ENCODE measurements at places on chromosomes 13 and 19. TPM values are rescaled to one million over a fixed set of nuclear protein-coding genes. Genes with fewer than 3 reads are reported as not detected.

CEACAM8 gene
- total RNA-seq = 1.3 TPM

DNA sequence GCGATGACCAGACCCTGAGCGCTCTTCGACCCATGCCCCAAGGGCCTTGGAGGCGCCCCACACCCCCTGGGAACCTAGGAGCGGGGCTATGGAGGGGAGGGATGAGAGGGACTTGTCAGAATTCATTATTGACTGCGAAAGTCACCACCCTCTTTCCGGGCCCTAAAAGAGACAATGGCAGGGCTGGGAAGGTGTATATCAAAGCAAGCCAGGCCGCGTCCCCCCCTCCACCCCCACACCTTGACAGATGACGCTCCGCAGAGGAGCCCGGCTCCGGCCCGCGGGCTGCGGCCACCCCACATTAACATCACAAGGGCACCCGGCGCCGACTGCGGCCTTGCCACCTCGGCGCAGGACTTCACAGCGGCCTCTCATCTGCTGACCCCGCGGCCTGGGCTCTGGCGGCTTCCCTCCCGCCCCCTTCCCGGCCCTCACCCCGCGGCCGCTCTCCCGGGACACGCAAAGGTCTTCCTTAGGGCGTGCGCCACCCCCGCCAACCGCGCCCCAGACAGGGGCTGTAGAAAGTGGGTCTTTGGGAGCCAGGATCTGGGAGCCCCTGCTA is 2.4 kb downstream of the CDX2 start:
- no peak for DNase-seq

GRCh38 chr13:31073859-31074718 is 87.6 kb downstream of the HSPH1 start:
- DNase-seq = no peak

PSG3 gene
- total RNA-seq = not detected

FUT2 gene
- total RNA-seq = not detected

DNA sequence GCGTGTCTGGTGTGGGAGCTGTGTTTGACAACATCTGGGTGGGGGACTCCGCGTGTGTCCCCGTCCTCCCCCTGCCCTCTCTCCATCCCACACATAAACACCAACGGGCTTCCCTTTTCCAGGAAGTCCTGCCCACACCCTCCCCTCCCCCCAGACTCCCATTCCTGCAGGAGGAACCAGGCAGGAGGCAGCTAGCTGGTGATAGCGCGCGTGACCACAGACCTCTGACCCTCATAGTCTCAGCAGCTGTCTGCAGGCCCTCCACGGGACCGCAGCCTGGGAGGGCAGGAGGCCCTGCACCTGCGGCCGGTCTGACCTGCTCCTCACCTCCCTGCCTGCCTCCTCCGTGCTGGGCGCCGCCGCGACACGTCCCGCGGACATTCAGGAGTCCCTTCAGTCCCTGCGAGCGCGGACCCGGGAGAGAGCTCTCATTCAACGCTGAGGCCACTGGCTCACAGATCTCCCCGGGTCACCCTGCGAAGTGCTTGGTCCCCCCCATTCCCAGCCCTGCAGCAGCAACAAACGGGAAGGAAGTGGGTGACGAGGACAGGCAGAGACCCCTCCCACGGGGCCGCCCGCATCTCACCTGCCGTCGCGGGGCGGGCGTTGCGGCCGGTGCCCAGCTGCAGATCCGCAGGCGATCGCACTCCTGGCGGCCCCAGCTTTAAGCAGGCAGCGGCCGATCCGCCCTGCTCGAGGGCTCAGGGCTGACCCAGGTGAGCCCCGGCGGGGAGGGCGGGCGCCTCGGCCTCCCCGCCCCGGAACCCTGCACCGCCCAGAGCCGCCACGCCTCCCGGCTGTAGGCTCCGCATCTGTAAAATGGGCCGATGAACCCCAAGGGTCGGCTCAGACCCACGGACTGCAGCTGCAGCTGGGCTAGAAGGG is 1.1 kb upstream of the ACP5 start:
- DNase-seq = peak; percentile 78

EPSTI1 gene
- 7.8 TPM for total RNA-seq

DNA sequence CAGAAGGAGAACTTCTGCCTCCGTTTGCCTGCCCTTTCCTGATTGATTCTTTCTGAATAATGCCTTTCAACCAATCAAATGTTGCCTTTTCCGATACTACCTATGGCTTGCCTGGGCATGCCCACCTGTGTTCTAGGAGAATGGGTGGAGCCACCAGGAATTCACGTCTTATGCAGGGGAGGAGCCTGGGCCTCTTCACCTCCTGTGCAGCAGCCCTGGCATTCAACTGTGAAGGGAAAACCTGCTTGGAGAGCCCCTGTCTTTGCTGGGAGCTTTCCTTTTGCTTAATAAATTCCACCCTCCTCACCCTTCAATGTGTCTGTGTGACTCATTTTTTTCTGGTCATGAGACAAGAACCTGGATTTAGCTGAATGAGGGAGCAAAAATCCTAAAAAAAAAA is 730.7 kb downstream of the UQCRFS1 start:
- no peak for DNase-seq

GRCh38 chr13:66265371-66265770 is 964.8 kb downstream of the PCDH9 start:
- DNase-seq = no peak

DNA sequence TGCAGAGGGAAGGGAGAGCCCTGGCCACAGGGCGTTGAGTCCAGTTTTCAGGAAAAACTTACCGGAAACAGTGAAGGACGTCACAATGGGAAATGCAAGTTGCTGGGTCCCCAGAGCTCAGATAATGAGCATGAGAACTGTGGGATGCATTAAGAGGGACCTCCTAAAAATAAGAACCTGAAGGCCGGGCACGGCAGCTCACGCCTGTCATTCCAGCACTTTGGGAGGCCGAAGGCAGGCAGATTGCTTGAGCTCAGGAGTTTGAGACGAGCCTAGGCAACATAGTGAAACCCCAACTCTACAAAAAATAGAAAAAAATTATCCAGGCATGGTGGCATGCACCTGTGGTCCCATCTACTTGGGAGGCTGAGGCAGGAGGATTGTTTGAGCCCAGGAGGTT is 170.6 kb downstream of the URI1 start:
- no peak for DNase-seq

DNA sequence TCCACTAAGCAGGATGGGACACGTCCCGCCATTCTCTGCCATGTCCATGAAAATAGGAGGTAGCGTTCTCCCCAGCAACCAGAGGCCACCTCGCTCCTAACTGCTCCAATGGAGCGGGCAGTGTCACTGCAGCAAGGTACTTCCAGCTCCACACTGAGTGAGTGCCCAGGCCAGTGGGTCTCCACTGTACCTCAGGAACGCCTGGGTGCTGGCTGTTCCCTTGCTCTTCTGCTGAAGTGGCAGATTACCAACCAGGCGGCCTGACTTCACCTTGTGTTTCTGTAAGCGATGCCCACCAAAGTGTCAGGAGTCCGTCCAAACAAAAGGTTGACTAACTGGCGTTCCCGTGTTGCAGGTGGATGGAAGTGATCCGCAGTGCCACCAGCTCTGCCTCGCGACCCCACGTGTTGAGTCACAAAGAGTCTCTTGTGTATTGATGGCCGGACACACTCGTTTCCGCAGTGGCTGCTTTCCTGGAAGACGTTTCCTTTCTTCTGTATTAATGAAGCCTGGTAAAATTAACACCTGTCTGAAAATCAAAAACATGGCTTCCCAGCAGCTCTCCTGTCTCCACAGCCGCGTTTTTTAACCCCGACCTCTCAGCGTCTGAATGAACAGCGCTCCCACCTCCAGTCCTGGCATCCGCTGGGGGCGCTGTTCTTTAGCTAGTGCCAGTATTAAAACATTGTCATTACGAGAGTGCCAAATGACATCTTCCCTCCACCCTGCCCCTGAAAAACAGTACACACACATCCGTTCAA is 128.8 kb downstream of the STK24 start:
- peak; percentile 77 for DNase-seq

- no peak for DNase-seq
Measured at GRCh38 chr19:374183-374885, 29.7 kb upstream of the MIER2 start.

GALP gene
- total RNA-seq = not detected

DNA sequence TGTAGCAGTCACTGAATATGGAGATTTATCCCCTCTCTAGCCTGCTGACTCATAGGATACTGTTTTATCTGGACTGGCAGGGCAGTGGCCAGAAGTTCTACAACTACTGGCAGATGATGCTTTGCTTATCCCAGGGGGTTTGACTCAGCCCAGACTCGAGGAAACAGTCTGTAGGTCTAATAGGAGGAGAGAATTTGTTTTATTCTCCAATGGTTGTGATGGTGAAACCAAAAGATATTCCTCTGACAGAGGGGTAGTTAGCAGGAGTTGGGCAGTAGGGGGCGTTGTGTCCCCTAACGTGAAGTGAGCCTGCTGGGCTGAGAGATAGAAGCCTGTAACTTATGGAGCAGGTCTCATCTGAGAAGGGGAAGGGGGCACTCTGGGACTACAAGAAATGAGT is 74.9 kb downstream of the WTIP start:
- DNase-seq = no peak

- no peak for DNase-seq
Measured at GRCh38 chr13:44768239-44768638, 192.1 kb upstream of the TSC22D1 start.

TEX26 gene
- total RNA-seq = 0.31 TPM

DNA sequence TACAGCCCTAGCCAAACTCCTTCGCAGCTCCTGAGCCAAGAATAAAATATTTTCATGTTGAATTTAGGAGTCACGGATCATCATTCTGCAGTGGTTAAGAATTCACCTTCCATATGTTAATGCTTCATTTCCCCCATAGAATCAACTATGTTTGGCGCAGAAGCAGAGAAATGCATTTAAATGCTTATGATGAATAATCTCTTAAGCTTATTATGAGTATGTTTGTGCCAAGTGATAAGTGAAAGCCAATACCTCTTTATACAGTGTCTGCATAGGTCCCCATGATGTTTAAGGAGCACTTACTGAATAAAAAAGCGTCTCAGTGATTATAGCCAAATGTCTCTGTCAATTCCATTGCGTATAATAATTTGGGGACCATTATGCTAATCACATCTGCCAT is 32.7 kb upstream of the POMP start:
- DNase-seq = no peak

DNA sequence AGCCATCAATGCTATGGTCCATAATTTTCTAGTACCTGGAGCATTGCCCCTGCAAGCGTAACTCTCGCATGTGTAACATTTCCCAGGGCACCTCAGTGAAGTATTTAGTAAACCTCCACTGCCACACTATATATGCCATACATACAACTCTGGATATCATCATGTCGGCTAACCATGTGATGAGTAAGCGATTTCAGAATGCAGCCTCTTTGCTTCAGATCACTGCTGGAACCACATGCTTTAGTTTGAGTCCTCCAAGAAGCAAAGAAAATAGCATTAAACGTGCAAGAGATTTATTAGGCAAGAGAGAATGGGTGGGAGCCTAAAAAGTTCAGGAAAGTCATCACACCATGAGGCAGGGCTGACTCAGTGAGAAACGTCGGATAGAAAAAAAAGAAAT is 635.6 kb upstream of the SLITRK5 start:
- no peak for DNase-seq

DNA sequence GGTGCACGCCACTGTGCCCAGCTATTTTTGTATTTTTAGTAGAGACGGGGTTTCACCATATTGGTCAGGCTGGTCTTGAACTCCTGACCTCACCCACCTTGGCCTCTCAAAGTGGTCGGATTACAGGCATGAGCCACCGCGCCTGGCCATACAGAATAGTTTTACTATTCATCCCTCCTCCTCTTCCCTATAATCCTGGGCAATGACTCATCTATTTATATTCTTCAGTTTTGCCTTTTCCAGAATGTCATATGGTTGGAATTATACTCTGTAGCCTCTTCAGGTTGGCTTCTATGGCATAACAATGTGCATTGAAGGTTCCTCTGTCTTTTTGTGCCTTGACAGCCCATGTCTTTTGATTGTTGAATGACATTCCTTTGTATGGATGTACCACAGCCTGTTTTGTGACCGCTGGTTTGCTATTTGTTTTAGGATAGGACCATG is 22.2 kb upstream of the LRP3 start:
- DNase-seq = no peak

- no peak for DNase-seq
Measured at GRCh38 chr19:49475995-49476880, 2.2 kb downstream of the FLT3LG start.

DNA sequence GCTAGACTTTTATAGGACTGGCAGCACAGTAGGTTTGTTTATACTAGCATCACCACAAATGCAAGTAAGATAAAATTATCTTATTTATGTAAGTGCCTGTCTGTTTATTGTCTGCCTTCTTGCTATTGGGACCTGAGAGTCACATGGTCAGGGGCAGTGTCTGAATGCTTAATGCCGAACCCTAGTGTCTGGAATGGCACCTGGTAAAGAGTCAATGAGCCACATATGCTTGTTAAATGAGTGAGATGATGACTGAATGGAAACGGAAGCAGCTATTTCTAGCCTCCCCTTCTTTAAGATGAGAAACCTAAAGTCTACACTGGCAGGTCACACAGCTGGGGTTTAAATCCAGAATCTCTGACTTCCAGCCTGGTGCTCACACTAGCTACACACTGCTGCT is 92.2 kb downstream of the STOML3 start:
- DNase-seq = no peak

DNA sequence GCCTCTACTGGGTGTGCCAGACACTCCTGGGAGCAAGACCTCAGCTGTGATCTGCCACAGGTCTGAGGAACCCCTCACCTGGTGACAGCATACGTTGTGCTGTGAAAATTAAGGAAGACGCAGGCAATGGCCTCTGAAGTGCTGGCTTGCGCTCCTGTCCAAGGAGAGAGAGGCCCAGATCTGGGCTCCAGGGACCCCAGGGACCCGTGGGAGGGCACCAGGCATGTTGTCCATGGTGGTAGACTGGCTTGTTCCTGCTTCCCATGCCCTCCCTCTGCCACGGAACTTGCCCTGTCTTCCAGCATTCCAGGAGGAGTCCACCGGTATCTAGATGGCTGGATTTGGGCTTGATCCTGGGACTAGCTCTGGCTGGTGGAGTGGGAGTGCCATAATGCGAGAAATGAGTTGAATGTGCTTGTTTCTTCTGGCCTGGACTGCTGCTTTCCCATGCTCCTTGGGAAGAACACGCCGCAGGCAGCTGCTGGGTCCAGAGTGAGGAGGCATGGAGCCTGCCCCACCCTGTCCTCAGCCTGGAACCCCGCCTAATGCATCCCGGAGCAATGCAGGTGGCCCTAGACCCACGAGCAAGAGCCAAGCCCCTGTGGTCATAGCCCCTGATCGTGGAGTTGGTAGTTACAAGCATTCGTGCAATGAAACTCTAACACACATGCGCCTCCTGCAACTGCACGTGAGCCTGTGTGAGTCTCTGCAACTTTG is 190.2 kb downstream of the TEX29 start:
- DNase-seq = peak; percentile 34

LRP3 gene
- total RNA-seq = 21.7 TPM

RXFP2 gene
- total RNA-seq = not detected

- no peak for DNase-seq
Measured at GRCh38 chr13:60756306-60756705, 359.3 kb downstream of the TDRD3 start.

CERS1 gene
- total RNA-seq = 19.7 TPM

Measured in sciatic nerve (tissue), 2 donors.